ENCODE measurements at places on chromosomes 4 and X.

- DNase-seq = no peak
Observed at GRCh38 chr4:79217025-79217424, 108.8 kb downstream of the NAA11 start.

DNA sequence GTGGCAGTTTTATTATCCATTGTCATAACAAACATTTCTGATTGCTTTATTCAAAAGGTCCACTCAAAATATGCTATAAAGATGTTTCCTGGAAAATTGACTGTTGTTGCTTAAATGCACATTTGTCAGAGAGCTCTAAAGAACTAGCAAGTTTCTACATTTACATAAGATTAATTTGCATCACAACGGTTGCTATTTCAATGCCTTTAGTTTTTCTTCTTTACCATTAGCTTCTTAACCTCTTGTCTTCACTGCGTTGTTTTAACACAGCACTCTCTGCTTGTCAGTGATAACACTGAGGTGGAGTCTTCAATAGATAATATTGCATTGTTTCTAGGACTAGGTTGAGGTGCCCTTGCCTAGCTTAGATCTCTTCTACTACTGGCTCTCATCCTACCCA is 76.7 kb upstream of the GALNT7 start:
- DNase-seq = no peak

- no peak for DNase-seq
Observed at GRCh38 chr4:111761531-111761930, 383.7 kb upstream of the FAM241A start.

GRCh38 chrX:109049903-109050302 is 313.5 kb upstream of the IRS4 start:
- DNase-seq = no peak

GRCh38 chrX:19660604-19661255 is 145.4 kb upstream of the MAP3K15 start:
- no peak for DNase-seq

- DNase-seq = no peak
Observed at GRCh38 chr4:3478446-3479357, 15.6 kb downstream of the DOK7 start.

DNA sequence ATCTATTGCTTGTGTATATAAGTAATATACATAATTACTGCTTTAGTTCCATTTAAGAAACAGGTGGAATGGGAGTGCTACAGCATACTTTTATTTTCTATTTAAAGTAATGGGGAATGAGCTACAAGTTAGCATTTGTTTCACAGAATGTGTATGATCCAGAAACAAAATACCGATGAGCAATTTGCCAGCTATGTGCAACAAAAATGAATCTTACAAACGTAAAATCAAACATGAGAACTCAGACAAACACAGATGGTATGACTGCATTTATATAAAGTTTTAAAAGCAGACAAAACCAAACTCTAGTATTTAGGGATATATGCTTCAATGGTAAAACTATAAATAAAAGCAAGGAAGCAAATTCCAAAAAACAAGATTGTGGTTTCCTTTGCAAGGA is 141.7 kb downstream of the PAPSS1 start:
- DNase-seq = no peak

GRCh38 chrX:15694941-15695451 is 30.4 kb upstream of the CLTRN start:
- DNase-seq = no peak

- DNase-seq = no peak
Observed at GRCh38 chrX:40778861-40779575, 43.7 kb upstream of the MED14 start.

GRCh38 chrX:69133921-69134542 is 31.2 kb downstream of the PJA1 start:
- no peak for DNase-seq

DNA sequence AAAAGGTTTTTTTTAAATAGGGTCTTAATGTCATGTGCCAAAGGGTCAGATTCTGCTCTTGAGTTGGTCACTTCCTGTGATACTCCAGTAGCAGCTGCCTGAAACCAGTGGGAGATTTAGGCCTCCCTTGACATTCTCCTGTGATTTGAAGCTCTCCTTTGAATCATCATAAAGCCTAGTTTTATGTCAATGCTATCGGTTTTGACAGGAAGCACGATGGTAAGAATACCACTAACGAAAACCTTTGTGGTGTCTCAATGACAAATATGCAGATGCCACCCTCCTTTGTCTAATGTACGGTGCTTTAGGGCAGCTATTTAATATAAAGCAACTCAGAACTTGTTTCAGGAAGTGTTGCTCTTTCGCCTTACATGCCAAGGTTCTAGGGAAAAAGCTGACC is 44.2 kb downstream of the CCNI start:
- no peak for DNase-seq

DNA sequence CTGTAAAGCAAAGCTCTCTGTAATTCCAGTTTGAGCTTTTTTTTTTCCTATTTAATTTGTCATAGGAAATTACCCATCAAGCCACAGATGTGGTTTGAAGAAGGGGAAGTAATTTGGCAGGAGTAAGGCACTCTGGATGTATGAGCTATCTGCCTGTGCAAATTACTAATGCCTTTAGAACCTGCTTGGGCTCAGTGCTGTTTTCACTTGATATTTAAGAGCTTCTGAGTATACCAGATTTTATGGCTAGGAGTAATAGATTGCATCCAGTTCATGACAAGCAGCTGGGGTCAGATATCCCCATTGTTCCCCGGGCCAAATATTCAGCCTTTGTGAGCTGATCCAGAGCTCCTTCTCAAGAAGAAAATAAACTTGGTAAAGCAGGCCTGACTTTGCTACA is 89.1 kb downstream of the DCAF8L2 start:
- no peak for DNase-seq

- DNase-seq = no peak
Observed at GRCh38 chrX:97845451-97845850, 961.7 kb downstream of the RPA4 start.

GRCh38 chr4:54585321-54586000 is 72.3 kb upstream of the KIT start:
- DNase-seq = no peak

- no peak for DNase-seq
Observed at GRCh38 chrX:119989905-119990555, 46.5 kb upstream of the NKAP start.

GRCh38 chr4:79227860-79228259 is 98.0 kb downstream of the NAA11 start:
- DNase-seq = no peak

GRCh38 chr4:142607976-142608375 is 238.1 kb downstream of the INPP4B start:
- no peak for DNase-seq

GRCh38 chrX:112687189-112687691 is 7.5 kb upstream of the LHFPL1 start:
- no peak for DNase-seq

DNA sequence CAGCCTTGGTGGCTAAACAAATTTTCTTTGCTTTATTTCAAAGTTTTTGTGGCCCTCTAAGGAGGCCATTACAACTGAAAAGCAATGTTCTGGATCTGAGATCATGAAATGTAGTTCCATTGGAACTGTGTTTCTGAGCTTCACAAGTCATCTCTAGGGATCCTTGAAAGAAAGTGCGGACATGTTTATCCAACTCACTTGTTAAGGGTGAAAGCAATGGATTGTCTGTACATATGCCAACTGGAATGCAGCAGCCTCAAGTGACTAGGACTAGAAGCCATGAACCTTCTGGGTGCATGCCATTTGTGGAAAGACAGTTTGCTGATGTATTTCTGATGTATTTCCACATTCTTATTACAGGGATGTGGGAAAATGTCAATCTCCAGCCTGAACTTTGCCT is 36.7 kb upstream of the KLHL13 start:
- DNase-seq = no peak
